Right renal pelvis (tissue), 4 donors: ENCODE measurements at places on chromosomes 5 and 9. TPM values are rescaled to one million over a fixed set of nuclear protein-coding genes. Genes with fewer than 3 reads are reported as not detected.

Gene GMCL2
- 0.08 TPM for polyA plus RNA-seq

Gene PCDHB6
- polyA plus RNA-seq, result 3.0 TPM

Gene UGCG
- polyA plus RNA-seq, result 101 TPM

Gene FPGS
- polyA plus RNA-seq, result 46.2 TPM

Gene ABO
- 9.8 TPM for polyA plus RNA-seq

Gene INSL6
- 0.35 TPM for polyA plus RNA-seq

Gene PCDHGA4
- 2.6 TPM for polyA plus RNA-seq

Gene CDC25C
- polyA plus RNA-seq, result 7.0 TPM

Gene IL4
- not detected for polyA plus RNA-seq

Gene GPR151
- not detected for polyA plus RNA-seq
